ENCODE measurements at places on chromosomes 2 and 18.

DNA sequence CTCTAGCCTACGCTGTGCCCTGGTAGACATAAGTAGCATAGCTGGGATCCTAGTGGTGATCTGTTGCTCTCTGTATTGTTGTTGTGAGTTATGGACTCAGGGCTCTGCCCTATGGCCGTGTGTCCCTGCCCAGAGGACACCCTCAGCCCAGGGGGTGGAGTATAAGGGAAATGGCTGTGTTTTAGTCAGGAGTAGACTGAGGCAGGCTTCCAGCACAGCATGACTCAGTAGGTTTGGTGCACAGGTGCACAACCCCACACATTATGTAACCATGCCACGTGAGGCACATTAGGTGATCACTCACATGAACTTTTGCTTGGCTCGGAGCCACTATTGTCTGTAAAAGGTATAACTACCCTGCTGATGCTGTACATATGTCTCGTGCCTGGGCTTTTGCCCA is 59.9 kb upstream of the PEX13 start:
- no peak for DNase-seq

- no peak for DNase-seq
Observed at GRCh38 chr2:105373895-105374401, 24.9 kb downstream of the FHL2 start.

DNA sequence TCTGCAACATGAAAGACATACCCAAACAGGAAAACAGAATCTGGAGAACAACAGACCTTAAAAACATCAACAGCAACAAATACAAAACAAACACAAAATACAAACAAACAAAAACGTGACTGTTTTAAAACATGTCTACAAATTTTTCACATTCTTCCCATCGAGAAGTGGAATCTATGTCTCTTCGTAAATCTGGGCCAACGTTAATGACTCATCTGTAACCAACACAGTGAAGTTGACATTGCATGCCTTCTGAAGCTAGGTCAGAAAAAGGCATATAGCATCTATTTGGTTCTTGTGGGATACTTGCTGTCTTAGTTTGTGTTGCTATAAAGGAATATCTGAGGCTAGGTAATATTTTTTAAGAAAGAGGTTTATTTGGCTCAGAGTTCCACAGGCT is 269.0 kb upstream of the FBXO11 start:
- no peak for DNase-seq

- no peak for DNase-seq
Observed at GRCh38 chr2:175062787-175063585, 57.8 kb upstream of the CHN1 start.

DNA sequence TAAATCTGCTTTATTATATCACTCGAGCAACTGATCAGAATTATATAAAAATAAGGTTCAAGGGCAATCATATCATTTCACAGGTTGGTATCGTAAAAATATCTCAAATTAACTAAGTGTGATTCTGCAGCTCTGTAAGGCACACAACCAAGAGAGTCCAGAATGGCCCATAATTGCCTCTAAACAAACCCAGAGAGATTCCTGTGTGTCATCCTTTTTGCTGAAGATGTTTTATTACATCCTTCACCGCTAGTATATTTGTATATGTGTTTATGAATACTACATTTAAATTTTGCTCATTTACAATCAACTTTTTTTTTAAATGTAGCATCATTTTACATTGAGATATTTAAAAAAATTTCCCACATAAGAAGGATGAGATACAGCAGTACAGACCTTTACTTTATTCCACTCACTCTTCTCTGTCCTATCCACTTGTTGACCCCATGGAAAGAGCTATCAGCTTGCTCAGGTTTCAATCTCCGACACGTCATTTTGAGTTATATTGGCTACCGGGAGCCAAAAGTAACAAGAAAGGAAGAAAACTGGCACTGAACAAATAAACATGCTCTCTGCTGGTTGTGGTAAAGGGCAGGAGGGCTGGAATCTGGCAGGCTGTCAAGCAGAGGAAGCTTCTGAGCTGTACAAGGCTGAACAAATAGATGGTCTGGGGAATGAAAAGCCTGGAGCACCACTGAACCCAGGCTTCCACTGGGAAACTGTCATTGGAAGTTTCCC is 23.1 kb downstream of the PLA2R1 start:
- no peak for DNase-seq

DNA sequence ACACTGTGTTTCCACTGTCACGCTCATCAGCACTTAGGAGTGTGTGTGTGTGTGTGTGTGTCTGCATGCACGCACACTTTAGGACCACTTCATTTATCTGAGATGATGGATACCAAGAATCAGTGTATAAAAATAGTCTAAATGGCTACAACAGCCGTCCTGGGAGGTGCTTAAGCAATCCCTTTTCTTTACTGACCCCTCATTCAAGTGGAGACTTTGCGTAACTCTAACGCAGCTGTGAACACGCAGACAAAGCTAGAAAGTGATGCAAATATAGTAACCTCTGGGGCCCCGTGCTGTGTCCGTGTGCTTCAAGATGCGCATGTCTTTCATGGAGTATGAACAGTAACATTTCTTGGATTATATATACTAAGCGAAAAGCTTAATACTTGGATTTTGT is 40.4 kb upstream of the RBM44 start:
- DNase-seq = no peak

GRCh38 chr18:79945118-79946042 is 6.1 kb downstream of the SLC66A2 start:
- no peak for DNase-seq

DNA sequence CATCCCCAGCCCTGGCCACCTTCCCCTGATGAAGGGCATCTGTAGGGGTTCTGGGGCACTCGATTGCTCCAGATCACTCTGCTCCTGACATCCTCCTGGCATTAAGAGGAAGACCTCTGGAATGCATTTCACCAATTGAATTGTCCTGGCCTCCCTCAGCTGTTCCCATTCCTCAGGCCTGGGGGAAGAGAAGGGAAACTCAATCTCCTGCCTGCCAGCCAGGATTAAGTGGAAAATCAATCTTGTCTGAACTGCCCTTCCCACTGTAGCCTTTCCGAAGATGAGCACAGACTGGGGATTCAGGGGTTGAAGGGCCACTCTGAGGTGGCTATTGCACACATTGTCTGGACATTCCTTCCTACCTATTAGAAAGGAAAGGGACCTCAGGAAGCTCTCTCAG is 99.8 kb downstream of the ALK start:
- DNase-seq = no peak

DNA sequence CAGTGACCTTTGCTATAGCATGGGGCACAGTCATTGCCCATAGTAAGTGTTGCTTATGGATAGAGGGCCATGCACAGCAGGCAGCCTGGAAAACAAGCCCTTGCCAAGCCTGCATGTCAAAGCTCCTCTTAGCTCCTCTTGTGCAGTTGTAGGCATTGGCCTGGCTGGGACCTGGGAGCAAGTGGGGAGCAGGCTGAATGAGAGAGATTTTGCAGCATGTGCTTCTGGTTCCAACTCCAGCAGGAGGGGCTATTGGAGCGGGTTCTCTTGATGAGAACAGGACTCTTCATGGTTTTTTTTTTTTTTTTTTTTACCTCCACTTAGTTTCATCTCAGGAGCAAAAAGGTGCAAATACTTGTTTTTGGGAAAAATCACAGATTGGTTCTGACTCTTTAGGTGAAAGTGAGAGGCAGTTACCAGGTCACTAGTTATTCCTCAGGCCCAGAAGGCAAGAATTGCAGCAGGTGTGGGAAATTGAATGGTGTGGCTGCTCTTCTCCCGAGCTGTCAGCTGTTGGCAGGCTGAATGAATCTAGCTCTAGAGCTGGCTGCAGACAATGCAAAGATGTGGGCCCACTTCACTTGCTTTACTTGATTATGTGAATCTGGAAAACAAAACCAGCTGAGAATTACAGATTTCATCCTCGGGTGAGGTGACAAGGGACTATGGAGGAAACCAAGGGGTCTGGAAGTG is 95.9 kb downstream of the MAP4K4 start:
- no peak for DNase-seq

DNA sequence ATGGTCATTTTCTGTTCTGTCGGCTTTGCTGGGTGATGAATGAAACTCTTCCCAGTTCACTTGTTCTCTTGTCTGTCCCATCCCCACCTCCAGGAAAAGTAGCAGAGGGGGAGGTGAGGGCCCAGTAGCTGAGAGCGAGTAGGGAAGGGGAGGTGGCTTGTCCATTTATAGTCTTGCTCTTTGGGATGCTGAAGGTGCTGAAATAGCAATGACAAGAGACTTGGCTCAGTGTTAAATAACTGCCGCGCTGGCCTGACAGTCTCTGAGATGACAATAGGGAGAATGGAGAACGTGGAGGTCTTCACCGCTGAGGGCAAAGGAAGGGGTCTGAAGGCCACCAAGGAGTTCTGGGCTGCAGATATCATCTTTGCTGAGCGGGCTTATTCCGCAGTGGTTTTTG is at the start of gene SMYD1:
Gene SMYD1, plus strand, starts transcription at position 228 of the 400 bp plus-strand sequence. Its CDS starts 40 bp downstream, at position 268.
- no peak for DNase-seq

DNA sequence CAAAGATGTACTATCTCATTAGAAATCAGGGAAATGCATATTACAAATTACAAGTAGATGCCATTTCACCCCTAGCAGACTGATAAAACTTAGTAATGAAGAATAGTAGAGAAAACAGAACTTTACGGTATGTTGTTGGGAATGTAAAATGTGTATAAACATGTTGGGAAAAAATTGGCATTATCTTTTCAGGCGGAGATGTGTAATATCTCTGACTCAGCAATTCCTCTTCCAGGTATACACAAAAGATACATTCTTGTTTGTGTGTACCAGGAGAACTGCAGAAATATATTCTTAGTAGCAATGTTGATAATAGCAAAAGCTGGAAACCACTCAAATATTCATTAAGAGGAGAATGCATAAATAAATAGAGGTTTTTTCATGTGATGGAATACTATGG is 204.5 kb downstream of the LPIN1 start:
- no peak for DNase-seq
